ENCODE measurements at places on chromosomes 16 and 17.

- no peak for DNase-seq
Observed at GRCh38 chr16:4801051-4801961, 1.1 kb downstream of the ROGDI start.

- no peak for DNase-seq
Observed at GRCh38 chr17:50863221-50863843, 2.8 kb downstream of the TOB1 start.

GRCh38 chr17:5837055-5837491 lies 233.1 kb upstream of the WSCD1 start:
- DNase-seq: no peak

DNA sequence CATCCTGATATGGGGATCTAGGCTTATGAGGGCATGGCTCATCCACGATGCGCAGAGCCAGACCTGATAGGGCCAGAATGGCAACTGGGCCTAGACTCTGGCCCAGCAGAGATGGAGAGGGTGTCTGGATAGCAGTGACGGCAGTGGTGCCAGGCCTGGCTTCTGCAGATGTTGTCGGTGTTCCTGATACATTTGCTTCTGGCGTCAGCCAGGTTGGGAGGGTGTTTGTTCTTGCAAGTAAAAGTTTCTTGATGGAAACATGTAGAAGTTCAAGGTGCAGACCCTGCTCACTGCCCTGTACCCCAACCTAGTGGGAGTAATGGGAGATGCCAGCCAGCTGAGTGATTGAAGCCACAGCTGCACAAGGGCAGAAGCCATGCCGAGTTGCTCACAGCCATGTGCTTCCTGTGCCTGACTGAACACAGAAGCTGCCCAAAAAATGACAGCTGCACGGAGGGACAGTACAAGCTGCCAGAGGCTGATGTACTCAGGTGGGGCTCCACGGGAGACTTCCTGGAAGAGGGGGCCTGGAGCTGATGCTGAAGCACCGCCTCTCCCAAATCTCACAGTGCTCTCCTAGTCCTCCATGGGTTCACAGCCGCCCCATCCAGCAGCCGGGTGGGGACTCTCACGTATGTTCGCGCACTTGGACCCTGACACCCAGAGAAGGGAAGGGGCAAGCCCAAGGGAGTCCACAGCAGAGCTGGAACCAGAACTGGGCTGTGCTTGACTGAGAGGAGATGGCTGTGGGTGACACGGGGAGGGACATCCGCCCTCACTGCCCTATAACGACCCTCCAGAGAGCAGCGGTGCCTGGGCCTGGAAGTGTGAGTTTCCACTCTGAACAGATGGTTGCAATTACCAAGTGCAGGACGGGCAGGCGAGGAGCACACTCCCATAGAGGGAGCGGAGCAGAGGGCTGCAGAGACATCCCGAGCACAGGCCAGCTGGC lies 78.7 kb downstream of the N4BP1 start:
- DNase-seq: no peak

DNA sequence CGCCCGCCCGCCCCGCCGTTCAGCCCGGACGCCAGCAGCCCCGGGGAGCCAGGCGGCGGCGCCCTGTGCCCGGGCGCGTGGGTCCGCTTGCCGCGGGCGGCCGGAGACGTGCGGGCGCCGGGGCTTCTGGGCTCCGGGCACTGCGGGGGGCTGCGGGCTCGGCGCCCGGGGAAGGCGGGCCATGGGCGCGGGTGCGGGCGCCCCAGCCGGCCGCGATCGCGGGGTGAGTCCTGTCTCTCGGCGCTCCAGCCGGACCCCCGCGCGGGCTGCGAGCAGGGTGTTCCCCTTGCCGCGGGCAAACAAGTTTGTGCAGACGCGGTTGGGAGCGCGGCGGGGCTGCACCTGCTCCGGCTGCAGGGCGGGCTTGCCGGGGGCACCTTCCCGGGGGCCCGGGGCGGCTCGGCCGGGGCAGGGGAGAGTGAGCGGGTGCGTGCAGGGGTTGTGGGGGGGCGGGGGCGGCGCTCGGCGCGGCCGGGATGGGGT lies 292 bp downstream of the WSCD1 start:
- no peak for DNase-seq

All from NCI-H1417 treated with DMSO at 0.1 percent for 48 hours (cell line).